D341Med (cell line): ENCODE measurements at places on chromosomes 4 and X.

DNA sequence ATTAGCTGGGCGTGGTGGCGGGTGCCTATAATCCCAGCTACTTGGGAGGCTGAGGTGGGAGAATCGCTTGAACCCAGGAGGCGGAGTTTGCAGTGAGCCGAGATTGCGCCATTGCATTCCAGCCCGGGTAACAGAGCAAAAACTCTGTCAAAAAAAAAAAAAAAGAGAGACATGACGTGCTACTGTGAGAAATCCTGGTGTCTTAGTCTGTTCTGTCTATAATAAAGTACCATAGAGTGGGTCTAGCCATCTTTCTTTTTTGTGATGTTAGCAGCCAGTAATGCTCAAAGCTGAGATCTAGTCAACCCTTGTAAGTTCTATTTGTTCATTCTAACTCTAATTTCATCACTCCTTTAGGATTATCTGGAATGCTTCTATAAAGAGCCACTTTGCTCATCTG, 38.9 kb downstream of the CLDN34 start:
- no peak for DNase-seq

DNA sequence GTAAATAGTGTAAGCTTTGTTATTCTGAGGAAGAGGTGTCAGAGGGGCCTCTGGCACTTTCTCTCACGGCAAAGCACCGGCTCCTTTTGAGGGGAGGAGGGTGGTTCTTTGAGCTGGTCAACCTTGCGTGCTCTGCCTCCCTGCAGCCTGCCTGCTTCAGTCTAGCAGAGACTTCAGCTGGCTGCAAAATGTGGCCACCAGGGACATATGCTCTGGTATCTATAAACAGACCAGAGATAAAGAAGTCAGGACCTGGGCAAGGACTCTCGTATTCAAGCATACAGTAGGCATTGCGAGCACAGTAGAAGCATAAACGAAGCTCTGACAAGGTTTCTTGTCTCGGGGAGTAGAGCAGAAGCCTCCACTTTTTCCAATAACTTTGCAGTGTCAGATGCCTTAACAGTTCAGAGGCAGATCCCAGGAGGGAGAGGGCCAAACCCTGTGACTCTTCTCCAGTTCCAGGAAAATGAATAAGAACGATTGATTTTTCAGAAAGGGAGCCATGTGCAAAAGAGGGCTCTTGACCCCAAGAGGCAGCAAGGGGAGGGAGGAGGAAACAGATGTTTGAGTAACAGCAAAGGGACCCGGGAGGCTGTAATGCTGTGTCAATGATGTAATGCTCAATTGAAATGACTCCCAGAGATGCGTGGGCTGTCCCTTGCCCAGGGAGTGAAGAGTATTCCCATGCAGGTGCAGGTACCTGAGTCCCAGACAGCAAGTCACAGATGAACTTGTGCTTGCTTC, 57.9 kb upstream of the TEX13D start:
- DNase-seq = no peak

GRCh38 chr4:147862043-147862692, 130.3 kb downstream of the ARHGAP10 start:
- peak; percentile 51 for DNase-seq

GRCh38 chr4:140028676-140029517, 125.1 kb downstream of the MAML3 start:
- no peak for DNase-seq

GRCh38 chr4:55398966-55399365, 3.2 kb downstream of the TMEM165 start:
- DNase-seq = no peak

- DNase-seq = no peak
Measured at GRCh38 chr4:32601848-32602247, 1881.7 kb downstream of the PCDH7 start.

DNA sequence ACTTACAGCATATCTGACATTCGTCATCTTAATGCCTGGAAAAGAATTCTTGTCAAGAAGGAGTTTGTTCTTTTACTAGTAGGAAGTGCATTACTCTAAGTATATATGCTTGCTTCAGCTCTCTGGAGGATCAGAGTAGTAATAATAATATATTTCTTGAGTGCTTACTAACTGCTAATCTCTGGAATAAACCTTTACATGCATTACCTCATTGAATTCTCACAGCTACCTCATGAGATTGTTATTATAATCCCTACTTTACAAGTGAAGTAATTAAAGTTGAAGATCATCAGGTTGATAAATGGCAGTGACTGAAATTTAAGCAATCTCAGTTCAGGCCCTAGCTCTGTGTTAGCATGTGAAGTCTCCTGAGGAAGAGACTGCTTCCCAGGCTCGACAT, 115.0 kb upstream of the PDE5A start:
- no peak for DNase-seq

GRCh38 chr4:87882321-87882720, 49.6 kb downstream of the MEPE start:
- no peak for DNase-seq

- no peak for DNase-seq
Measured at GRCh38 chr4:76589402-76589801, 154.4 kb downstream of the SHROOM3 start.

- no peak for DNase-seq
Measured at GRCh38 chr4:174398728-174399127, 115.0 kb downstream of the CEP44 start.

DNA sequence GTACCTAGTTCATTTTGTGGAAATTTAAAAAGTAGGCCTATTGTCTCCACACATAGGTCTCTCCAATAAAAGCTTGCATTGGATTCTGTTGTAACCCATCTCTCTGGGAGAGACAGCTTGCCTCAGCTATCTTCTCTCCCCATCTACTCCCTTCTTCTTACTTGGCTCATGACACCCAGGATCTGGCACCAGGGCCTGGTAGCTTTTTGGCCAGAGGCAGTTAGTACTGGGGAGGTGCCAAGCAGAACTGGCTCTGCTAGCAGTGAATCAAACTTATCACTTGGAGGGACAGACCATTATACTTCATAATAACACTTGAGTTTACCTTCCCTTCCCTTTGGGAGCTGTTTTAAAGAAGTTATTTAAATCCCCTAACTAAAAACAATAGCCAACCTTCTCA, 31.8 kb downstream of the PLAC1 start:
- DNase-seq = no peak
